ENCODE measurements at places on chromosomes 6 and 20. TPM values are rescaled to one million over a fixed set of nuclear protein-coding genes. Genes with fewer than 3 reads are reported as not detected.

SRMS gene
- total RNA-seq: not detected

ARFRP1 gene
- total RNA-seq: 59.8 TPM

TFAP2C gene
- 6.0 TPM for total RNA-seq

TNFRSF6B gene
- total RNA-seq: 0.83 TPM

SLC35F1 gene
- total RNA-seq: 10.2 TPM

CTCFL gene
- not detected for total RNA-seq

GRCh38 chr6:44696099-44696498 is 308.6 kb downstream of the CDC5L start:
- no peak for DNase-seq

GRCh38 chr20:40943591-40943990 is 85.0 kb upstream of the TOP1 start:
- no peak for DNase-seq

- DNase-seq: no peak
Measured at GRCh38 chr6:30651143-30651542, 4.2 kb downstream of the C6orf136 start.

DNA sequence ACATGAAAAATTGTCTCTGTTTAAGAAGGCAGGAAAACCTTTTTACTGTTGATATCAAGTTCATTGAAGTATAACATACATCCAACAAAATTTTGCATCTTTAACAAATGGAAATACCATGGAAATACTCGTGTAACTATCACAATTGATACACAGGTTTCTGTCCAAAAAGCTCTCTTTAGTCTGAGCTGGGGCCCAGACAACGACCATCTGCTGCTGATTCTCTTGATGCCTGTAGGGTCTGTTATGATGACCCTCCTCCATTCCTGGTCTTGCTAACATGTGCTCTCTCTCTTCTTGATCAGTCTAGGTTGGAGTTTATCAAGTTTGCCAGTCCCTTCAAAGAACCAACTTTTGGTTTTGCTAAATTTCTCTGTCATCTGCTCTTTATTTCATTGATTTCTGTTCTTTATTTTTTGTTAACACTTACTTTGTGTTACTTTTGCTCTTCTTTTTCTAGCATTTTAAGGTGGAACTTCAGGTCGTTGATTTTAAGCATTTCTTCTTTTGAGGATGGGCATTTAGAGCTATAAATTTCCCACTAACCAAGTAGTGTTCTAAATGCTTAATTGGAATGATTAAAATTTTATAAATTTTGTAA is 116.8 kb downstream of the PSMB1 start:
- no peak for DNase-seq

GRCh38 chr20:63409066-63409833 is 48.1 kb upstream of the CHRNA4 start:
- no peak for DNase-seq

DNA sequence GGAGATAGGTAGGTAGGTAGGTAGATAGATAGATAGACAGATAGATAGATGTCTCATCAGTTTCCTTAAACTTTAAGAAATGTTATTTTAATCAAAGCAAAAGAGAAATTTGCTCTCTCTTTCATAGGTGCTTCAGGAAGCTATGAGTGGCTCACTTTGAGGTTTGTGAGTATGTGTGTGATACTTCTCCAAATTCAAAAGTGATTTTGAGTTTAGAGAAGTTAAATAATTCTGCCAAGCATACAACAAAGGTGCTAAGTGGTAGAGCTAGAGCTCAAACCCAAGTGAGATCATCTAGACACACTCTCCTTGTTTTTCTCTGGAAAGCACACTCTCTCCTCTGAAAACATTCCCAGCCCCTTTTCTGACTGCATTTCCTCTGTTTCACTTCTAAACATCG is 156.2 kb downstream of the EDN1 start:
- DNase-seq: no peak

- no peak for DNase-seq
Measured at GRCh38 chr6:39005774-39006173, 42.8 kb upstream of the GLP1R start.

- no peak for DNase-seq
Measured at GRCh38 chr20:34271956-34272355, 30.7 kb downstream of the ASIP start.

- no peak for DNase-seq
Measured at GRCh38 chr20:43915211-43916072, 790 bp downstream of the TOX2 start.

DNA sequence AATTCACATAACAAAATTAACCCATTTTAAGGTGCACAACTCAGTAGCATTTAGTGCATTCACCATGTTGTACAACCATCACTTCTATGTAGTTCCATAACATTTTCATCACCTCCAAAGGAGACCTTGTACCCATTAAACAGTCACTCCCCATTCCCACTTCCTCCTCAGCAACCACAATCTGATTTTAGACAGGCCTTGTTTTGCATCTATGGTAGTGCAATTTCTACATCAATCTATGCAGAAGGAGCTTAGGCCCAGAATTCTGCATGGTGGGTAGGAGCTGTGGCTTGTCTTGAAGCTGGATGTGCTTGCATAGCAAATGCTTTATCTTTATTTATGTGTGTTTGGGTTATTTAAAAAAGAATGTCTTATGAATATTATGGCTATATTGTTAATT is 13.5 kb upstream of the HLA-DQA1 start:
- no peak for DNase-seq

GRCh38 chr20:20856956-20857355 is 144.5 kb upstream of the RALGAPA2 start:
- DNase-seq: no peak

GRCh38 chr6:129488313-129488712 is 221.7 kb downstream of the ARHGAP18 start:
- DNase-seq: no peak

- no peak for DNase-seq
Measured at GRCh38 chr6:80330961-80331360, 224.5 kb downstream of the BCKDHB start.

Measured in uterus (tissue), 4 donors.